Cerebellum (tissue), 4 donors: ENCODE measurements at places on chromosomes 5 and 9.
A peak's percentile ranks its signal among the peaks of the same experiment; 100 is the strongest.

DNA sequence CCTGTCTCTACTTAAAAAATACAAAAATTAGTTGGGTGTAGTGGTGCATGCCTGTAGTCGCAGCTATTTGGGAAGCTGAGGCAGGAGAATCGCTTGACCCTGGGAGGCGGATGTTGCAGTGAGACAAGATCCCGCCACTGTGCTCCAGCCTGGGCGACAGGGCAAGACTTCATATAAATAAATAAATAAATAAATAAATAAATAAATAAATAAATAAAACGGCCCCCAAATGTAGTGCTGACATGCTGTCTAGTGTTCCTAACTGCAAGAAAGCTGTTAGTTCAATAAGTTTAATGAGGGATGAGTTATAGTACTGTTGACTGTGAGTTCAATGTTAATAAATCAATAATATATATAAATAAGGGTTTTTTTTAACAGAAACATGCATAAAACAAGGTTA, 7.5 kb upstream of the CYFIP2 start:
- DNase-seq: no peak

GRCh38 chr5:37811866-37812265, 28.0 kb downstream of the GDNF start:
- DNase-seq: no peak

DNA sequence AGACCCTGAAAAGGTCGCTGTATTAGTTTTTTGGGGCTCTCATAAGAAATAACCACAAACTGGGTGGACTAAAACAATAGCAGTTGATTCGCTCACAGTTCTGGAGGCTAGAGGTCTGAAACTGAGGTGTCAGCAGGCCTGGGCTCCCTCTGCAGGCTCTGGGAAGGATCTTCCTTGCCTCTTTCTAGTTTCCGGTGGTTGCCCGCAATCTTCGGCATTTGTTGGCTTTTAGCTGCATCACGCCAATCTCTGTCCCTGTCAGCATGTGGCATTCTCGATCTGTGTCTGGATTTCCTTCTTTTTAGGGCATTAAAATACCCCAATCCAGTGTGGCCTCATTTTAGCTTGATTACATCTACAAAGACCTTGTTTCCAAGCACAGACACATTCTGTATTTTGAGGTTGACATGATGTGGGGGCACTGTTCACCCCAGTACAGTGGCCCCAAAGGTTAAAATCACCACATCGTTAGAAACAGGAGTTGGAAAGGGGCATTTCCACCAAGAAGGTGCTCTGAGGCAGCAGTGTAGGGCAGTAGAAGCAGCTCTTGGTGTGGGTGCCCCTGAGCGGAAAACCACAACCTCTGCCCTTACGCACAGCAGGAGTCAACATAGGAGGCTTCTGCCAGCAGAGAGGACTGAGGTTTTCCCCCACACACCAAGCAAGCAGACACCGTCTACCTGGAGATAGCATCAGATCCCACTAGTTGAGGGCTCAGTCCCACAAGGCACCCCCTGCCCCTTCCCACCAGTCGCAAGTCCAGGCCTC, 13.5 kb downstream of the ZNF79 start:
- DNase-seq: no peak

- no peak for DNase-seq
These were observed 218.6 kb downstream of the AGTPBP1 start for GRCh38 chr9:85523202-85523601.

- peak; percentile 71 for DNase-seq
These were observed at the start of gene MAST4 for GRCh38 chr5:66595756-66596635. Gene MAST4, plus strand, starts transcription at chr5:66596393. Its CDS starts 263 bp downstream, at chr5:66596656.
